ENCODE measurements at places on chromosomes 3 and 15.

DNA sequence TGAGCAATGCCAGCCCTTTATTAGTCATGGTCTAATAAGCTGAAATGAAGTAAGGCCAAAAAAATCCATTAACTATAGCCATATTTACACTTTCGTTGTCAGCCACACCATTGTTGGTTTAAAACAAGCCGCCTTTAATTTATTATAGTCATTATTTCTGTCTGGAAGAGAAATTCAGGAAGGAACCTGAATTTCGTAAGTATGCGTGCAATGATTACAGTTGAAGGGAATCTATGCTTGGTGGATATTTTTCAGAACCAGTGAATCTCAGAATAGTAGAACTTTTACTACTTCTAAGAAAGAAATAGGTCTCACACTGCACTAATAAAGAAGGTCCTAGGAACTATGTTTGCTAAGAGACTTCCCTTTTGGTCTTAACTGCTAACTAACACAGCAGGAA, 59.1 kb downstream of the FAM43A start:
- DNase-seq = no peak

GRCh38 chr3:119034256-119035013, at the start of gene IGSF11:
IGSF11 (minus strand) TSS chr3:119034846; CDS start chr3:119034582, 264 bp downstream.
- DNase-seq = peak; percentile 52

DNA sequence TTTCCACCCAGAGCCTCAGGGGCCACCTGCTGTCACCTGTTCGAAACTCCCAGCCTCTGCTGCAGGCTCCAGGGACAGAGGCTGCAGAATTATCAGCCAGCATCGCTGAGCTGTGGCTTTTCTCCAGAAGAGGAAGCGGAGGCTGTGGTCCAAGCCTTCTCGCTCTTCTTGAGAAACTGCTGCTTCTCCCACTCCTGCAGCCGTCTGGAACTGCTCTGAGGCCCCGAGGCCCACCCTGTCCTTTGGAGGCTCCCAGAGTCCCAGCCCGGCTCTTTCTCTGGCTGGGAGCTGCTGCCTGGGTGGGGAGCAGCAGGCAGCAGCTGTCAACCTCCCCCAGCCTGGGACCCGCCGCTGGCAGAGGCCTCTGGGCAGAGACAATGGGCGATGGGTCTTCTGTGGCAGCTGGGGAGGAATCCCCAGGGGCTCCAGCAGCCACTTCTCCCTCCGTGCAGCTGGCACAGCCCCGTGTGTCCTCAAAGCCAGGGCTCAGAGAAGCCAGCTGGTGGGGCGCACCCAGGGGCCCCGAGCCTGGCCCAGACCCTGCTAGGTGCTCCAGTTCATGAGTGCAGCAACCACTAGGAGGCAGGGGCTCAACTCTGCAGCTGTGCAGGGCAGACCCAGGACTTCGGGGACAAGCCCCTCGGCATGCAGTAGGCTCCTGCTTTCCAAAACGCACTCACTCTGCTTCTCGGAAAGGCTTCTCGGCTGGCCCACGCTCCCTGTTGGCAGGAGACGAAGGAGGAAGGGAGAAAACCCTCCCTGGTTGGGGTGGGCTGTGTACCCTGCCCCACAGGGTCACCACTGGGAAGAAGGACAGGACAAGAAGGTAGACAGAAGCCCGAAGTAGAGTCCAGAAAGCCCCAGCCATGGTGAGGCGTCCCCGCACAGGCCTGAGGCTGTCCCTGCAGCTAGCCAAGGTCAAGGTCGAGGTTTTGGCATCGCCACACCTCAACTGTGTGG, 49.9 kb upstream of the FURIN start:
- DNase-seq = no peak

- no peak for DNase-seq
Measured at GRCh38 chr3:72595927-72596610, 252.2 kb downstream of the SHQ1 start.

- DNase-seq = no peak
Measured at GRCh38 chr3:18284716-18285115, 140.4 kb downstream of the SATB1 start.

- no peak for DNase-seq
Measured at GRCh38 chr3:39295184-39295775, 15.4 kb upstream of the CX3CR1 start.

DNA sequence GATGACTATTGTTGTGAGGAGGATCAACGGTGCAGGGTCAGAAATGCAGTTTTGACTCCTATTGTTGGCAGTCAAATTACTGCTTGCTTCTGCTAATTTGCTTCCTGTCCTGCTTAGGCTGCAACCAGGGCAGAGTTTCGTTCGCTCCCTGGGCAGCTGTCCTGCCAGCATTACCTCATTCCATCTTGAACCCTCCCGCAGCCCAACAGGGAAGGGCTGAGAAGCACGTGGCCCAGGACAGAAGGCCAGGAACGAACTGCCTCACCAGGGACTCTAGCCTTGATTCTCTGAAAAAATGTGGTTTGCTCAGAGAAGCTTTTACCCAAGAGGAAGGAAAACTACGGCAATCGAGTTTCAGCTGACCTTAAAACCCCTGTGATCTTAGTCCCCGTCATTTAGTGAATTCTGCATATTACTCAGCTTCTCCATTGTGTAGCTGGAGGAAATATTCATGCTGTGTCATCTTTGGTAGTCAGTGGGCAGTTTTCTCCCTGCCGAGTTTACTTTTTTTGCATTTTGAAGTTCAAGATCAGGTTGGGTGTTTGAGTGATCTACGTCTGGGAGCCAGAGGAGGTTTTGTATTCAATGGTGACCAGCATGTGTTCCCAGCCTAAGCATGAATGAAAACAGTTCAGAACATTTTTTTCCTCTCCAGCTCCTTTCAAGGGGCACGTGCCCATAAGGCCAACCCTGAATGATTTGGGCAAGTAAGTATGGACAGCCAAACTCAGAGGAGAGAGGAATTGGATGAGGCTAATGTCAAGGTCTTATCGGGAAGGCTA, 23.0 kb downstream of the TLNRD1 start:
- no peak for DNase-seq

DNA sequence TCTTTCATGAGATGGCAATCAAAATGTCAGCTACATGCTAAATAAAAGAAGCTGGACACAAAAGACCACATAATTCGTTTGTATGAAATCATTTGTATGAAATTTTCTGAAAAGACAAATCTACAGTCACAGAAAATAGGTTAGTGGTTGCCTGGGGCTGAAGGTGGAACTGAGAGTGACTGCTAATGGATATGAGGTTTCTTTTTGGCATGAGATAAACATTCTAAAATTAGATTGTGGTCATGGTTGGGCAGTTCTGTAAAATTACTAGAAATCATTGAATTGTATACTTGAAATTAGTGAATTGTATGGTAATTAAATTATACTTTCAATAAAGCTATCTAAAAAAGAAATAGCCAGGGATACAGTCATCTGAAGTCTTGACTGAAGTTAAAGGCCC, 2.7 kb upstream of the DMXL2 start:
- no peak for DNase-seq

- DNase-seq = no peak
Measured at GRCh38 chr3:61157414-61157813, 93.8 kb downstream of the FHIT start.
